Naive thymus-derived CD8-positive, alpha-beta T cell (primary cell): ENCODE measurements at places on chromosomes 4 and X. TPM values are rescaled to one million over a fixed set of nuclear protein-coding genes. Genes with fewer than 3 reads are reported as not detected.

RHOXF1 gene
- polyA plus RNA-seq, result 0.85 TPM

PGRMC1 gene
- polyA plus RNA-seq, result 12.6 TPM

KLHL4 gene
- polyA plus RNA-seq, result not detected

FAM53A gene
- 1.2 TPM for polyA plus RNA-seq

HDAC8 gene
- polyA plus RNA-seq, result 12.7 TPM

ARHGAP6 gene
- polyA plus RNA-seq, result not detected

NSG1 gene
- 30.1 TPM for polyA plus RNA-seq

NUDT10 gene
- polyA plus RNA-seq, result 0.39 TPM

DNAAF6 gene
- not detected for polyA plus RNA-seq

PRSS12 gene
- polyA plus RNA-seq, result 0.09 TPM

CCNA2 gene
- 0.51 TPM for polyA plus RNA-seq

COL4A6 gene
- not detected for polyA plus RNA-seq

GPR34 gene
- 0.18 TPM for polyA plus RNA-seq

SHROOM2 gene
- not detected for polyA plus RNA-seq

TEX13B gene
- not detected for polyA plus RNA-seq

POU3F4 gene
- polyA plus RNA-seq, result not detected

SOD3 gene
- not detected for polyA plus RNA-seq

HAUS3 gene
- polyA plus RNA-seq, result 18.8 TPM

NPFFR2 gene
- not detected for polyA plus RNA-seq

IL13RA1 gene
- polyA plus RNA-seq, result 0.06 TPM

AMTN gene
- not detected for polyA plus RNA-seq

SCD5 gene
- polyA plus RNA-seq, result 1.0 TPM

CITED1 gene
- polyA plus RNA-seq, result not detected

GLRB gene
- polyA plus RNA-seq, result not detected

RAI2 gene
- polyA plus RNA-seq, result 0.92 TPM

FBXW7 gene
- 31.5 TPM for polyA plus RNA-seq

XPNPEP2 gene
- not detected for polyA plus RNA-seq

GPRIN3 gene
- polyA plus RNA-seq, result 3.3 TPM

IDH3G gene
- polyA plus RNA-seq, result 100 TPM

CSAG2 gene
- not detected for polyA plus RNA-seq
